ENCODE measurements at places on chromosomes 1 and 21.

- no peak for DNase-seq
These were observed 3.9 kb upstream of the CLSPN start for GRCh38 chr1:35773711-35774110.

- DNase-seq = no peak
These were observed 8.0 kb downstream of the CYYR1 start for GRCh38 chr21:26565111-26565510.

GRCh38 chr1:66283622-66284041 lies 250.3 kb upstream of the SGIP1 start:
- no peak for DNase-seq

DNA sequence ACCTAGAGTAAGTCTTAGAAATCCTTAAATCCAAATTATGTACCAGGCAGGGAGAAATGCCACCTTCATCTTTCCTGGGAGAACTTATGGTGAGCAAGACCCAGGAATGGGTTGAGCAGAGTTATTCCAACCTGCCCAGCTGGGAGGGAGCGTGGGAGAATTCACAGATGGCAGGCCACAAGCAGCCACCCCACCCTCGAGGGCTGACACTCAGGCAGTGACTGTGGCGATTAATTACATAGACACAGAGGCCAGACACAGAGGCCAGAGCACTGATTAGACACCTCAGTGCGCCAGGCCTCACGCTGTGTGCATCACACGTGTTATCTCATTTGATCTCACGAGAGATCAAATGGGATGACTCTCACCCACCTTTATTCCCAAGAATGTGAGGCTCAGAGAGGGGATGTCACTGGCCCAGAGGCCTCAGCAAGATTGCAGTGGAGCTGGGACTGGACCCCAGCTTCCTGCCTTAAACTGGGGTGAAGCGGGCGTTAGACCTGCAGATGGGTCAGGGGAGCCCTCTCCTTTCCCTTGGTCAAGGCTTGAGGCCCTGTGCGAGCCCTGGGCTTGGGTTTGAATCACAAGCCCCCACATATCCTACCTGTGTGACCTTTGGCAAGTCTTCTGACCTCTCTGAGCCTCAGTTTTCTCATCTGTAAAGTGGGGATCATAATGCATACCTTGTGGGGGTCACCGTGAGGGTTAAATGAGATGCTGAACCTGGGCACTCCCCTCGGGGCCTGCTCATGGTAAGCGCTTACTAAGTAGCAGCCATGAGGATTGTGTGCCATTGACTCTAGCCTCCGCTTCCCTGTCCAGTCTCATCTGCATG lies 28.8 kb upstream of the PADI4 start:
- no peak for DNase-seq

- DNase-seq = no peak
These were observed 134.5 kb downstream of the PTPN14 start for GRCh38 chr1:214416858-214417257.

DNA sequence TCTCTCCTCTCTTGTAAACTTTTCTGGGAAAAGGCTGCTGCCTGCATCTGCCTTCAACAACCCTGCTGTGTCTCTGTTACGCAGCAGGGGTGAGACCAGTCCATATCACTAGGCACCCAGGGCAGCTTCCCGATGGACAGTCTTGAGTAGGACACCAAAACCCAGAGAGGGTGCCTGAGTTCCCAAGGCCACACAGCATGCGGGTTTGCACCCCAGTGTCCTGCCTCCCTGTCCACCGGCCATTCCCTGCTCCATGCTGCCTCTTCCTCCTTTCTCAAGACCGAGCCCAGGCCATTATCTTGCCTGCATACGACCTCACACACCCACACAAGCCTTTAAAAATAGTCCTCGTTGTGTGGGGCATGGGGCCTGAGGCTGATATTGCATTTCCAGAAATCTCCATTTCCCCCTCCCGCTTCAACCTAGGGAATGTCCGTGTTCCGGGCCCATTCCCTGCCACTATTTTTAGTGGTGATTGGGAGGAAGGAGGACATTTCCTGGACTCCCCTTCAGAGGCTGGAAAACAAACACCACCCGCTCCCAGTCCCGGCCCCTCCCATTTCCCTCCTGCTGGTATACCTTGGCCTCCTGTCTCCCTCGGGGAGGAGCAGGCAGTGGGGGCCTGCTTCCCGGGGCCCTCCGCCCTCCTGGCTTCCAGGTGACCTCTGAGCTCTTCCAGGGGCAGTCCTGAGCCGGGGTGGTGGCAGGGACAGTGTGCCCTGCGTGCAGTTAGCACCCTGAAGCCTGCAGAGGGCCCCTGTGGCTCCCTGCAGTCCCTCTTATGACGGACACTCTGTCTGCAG lies 132.4 kb upstream of the TMEM51 start:
- no peak for DNase-seq

GRCh38 chr1:5844442-5844841 lies 147.8 kb downstream of the NPHP4 start:
- DNase-seq = no peak

- DNase-seq = no peak
These were observed 1.0 kb downstream of the C1orf115 start for GRCh38 chr1:220691053-220691684.

DNA sequence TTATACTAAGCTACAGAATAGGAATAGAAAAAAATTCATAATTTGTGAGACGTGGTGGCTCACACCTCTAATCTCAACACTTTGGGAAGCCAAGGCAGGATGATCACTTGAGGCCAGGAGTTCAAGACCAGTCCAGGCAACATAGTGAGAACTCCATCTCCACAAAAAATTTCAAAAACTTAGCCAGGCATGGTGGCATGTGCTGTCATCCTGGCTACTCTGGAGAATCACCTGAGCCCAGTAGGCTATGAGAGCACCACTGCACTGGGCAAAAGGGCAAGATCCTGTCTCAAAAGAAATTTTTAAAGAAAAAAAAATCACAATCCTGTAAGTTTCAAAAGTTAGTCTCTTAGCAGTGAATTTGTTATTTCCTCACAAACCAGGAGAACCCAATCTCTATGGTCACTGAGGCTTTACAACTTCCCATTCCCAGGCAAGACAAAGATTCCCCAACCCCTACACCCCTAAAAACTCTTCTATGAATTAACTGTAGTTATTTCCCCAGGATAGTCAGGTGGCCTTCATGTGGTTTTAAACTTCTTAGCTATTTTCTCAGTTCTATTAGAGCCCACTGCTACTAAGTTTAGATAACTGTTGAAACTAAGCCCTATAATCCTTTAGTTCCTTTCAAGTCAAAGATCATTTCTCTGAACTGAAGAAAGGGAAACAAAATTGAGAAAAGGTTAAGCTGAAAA lies 74.5 kb downstream of the FOXJ3 start:
- DNase-seq = no peak

GRCh38 chr1:227563324-227564201 lies at the start of gene ZNF678:
Gene ZNF678, plus strand, starts transcription at chr1:227563556. Its CDS starts 87,436 bp downstream, at chr1:227650992.
- DNase-seq = peak; percentile 94

- DNase-seq = no peak
These were observed 156.8 kb downstream of the MIS18A start for GRCh38 chr21:32122082-32122481.

- DNase-seq = no peak
These were observed 91.7 kb downstream of the TTC3 start for GRCh38 chr21:37164742-37165141.

- DNase-seq = no peak
These were observed 12.5 kb upstream of the VAMP4 start for GRCh38 chr1:171754353-171754705.

DNA sequence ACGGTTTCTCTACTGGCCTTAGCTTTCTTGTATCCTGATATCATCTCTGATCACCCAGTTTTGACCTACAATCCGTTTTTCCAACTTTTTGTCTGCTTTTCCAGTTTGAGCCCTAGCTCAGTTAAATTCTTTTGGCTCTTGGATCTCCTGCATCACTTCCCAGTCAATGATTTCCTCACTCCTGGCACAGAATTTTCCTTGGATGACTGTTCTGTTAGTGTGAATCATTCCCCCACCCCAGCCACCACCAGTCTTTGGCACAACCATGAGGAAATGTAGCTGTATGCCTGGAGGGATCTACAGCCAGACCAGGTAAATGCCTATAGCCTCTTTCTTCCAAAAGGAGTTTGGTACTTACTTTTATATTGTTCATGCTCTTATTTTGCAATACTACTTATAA lies 187.2 kb upstream of the PTGFR start:
- DNase-seq = no peak

DNA sequence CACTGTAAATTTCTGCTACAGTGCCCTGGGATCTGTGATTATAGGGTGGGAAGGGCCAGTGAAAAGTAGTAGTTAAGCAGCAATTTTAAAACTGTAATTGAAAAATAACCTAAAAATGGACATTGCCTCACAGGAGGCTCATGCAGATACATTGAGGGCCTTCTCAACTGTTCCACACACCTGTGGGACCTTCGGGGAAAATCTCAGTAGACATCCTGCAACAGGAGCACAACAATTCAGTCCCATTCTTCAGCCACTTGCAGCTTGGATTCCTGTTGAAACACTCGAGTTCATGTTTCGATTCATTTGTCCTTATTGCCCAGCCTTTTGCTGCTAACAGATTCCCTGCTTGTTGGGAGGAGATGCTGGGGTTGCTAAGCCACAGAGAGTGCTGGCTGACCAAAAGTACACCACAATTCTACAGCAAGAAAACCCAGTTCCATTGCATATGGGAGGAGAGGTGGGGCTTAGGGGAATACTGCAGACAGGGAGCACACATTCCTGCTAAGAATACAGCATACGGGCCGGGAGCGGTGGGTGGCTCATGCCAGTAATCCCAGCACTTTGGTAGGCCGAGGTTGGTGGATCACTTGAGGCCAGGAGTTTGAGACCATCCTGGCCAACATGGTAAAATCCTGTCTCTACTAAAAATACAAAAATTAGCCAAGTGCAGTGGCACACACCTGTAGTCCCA lies 4.5 kb downstream of the TMCC2 start:
- DNase-seq = no peak

GRCh38 chr1:167409183-167409582 lies 109.1 kb downstream of the CD247 start:
- peak; percentile 14 for DNase-seq

DNA sequence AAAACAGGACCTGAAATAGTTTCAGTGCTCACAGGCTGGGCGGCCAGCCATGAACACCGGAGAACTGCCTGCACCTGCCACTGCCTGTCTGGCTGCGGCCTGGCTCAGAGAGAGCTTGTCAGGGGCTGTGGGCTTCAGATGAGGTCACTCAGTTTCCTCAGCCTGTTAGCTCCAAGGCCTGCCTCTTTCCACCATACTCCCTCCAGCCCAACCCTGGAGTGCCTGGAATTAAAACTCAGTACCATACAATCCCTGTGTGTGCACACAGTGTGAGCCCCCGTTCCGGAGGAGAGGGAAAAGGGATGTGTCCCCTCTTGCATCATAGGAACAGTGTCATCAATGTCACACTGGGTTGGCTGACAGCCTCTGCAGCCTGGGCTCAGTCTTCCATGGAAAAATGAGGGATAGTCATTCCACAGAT lies 16.2 kb downstream of the CACNA1S start:
- DNase-seq = no peak

GRCh38 chr1:20981915-20982314 lies 194.8 kb downstream of the EIF4G3 start:
- DNase-seq = no peak

- DNase-seq = no peak
These were observed 181.9 kb downstream of the PSMG1 start for GRCh38 chr21:39001341-39001740.

GRCh38 chr1:40899230-40899870 lies 37.2 kb upstream of the CITED4 start:
- no peak for DNase-seq

GRCh38 chr1:201020040-201020591 lies 3.4 kb downstream of the KIF21B start:
- DNase-seq = no peak

GRCh38 chr1:21921100-21921875 lies 15.8 kb downstream of the HSPG2 start:
- DNase-seq = no peak

- DNase-seq = no peak
These were observed 116.2 kb downstream of the CENPF start for GRCh38 chr1:214719207-214719606.

DNA sequence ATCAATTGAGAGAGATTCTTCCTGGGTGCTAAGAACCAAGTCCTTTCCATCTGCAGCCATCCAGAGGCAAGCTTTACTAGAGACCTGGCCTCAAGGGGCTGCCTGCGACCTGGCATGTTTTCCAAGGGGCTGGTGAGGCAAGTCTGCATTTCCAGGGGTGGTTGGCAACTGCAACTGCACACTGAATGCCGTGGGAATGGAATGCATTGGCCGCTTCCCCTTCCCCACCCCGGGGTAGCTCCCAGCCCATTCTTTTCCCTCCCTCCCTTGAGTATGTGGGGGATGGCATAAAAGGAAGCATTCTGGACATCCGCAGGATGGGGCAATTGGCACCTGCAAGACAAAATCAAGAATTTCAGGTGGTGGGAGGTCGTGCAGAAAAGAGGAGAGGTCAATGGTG lies 155.1 kb downstream of the IGSF21 start:
- no peak for DNase-seq

DNA sequence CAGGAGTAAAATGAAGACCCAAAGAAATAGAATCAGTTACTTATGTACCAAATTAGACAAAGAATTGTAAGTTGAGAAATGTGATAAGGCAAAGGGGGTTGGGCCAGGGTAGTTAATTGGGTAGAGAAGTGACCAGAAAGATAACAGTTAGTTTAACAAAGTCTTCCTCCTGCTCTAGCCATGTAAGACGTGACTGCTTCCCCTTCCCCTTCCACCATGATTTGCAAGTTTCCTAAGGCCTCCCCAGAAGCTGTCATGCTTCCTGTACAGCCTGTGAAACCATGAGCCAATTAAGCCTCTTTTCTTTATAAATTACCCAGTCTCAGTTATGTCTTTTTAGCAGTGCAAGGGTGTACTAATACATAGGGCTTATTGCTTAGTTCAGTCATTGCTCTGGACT lies 142.0 kb upstream of the PDE4B start:
- no peak for DNase-seq

DNA sequence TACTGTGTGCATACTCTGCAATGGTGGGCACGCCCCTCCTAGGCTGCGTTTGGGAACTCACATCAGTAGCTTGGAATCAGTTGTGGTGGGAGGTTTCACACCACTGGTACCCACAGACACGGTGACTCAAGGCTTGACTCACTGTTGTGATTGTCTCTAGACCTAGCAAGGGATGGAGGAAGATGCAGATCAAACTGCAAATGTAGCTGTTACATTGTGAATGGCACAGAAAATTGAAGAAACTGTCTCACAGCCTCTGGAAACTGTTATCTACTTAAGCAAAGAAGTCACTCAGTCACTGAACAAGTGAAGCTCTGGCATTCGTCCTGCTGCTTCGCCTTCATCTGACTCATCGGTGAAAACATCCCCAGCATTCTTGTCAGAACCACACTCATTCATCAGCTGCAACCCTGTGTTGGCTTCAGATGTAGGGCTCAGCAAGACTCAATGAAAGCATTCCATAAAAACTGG lies 59.5 kb downstream of the POFUT2 start:
- no peak for DNase-seq

DNA sequence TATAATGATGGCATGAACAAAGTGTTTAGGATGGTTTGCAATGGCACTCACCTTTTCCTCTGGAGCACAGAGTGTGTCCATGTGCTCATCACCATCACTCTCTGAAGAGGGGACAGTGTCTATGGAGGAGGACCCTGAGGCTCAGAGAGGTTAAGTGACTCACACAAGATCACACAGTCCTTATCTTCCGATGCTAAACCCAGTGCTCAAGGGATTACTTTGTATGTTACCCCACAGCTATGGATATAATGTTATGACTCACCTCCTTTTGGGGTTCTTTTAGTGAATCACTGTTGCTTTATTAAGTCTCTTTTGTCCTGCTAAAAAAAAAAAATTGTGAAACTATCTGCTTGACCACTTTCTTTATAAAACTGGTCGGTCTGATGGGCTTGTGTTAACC lies 67.6 kb downstream of the TENT5C start:
- DNase-seq = no peak

- peak; percentile 73 for DNase-seq
These were observed 18.5 kb downstream of the SERTAD4 start for GRCh38 chr1:210250998-210251679.

- peak; percentile 43 for DNase-seq
These were observed 179.3 kb downstream of the KAZN start for GRCh38 chr1:14777516-14778506.
